ENCODE measurements at places on chromosomes 2 and 18.

DNA sequence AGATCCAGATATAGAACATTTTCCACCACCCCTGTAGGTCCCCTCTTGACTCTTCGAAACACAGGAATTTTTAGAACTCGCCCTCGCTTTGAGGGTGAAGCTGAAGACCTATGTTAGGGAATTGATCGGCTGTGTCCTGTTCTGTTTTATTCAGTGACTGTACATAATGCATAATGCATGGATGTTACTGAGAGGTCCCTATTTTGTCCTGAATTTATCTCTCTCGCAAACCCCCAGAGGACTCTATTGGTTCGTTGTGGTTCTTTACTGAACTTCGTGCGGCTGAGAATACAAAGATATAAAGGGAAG is 431 bp upstream of the EIF5B start:
- no peak for DNase-seq

GRCh38 chr18:75612456-75612855 is 185.0 kb upstream of the SMIM21 start:
- no peak for DNase-seq

DNA sequence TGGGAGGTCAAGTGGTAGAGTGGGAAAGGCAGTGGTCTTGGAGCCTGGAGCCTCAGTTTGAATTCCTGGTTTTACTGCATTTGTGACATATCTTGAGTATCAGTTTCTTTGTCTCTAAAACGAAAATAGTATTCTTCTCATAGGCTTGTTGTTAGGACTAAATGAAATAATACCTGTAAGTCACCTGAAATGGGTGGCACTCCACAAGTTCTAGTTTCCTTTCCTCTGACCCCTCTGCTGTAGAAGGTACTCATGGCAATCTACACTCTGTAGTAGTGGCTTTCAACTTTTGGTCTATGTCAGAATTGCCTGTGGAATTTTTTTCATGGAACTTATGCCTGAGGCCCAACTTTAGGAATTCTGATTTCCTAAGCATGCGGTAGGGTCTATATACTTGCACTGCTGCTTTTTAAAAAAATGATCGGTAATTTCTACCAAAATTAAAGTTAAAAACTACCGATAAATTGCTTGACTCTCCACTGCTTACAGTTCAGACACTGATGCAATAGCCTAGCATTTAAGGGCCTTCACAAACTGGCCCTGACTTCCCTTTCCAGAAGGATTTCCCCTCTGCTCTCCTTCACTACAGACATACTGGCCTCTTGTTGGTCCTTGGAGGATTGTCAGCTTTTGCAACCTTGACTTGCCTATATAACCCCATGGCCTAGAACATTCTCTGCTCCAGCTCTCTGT is 47.2 kb downstream of the PLEK start:
- no peak for DNase-seq

DNA sequence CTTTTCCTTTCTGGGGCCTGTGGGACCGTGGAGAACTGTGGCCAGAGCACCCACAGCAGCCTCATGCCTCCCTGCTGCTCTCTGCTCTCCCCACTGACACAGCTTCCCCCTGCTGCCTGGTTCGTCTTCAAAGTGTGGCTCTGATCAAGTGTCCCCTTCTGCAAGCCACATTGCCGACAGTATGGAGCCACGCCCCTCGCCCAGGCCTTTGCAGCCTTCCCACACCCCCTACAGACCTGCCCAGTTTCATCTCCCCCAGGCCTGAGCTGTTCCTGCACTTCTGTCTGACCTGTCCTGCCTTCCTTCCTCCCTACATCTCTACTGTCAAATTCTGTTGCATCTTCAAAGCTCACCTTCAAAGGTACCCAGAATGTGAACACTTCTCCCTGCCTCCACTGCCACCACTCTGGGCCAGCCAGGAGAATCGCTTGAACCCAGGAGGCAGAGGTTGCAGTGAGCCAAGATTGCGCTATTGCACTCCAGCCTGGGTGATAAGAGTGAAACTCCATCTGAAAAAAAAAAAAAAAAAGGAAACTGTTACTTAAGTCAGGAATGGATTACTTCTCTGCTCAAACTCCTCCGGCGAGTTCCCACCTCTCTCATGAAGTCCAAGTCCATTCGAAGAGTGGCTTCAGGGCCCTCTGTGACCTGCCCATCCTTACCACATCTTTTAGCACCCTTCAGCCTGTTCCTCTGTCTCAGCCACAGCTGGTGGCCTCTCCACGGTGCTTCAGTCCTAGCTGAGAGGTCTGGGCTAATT is 29.0 kb upstream of the CATIP start:
- DNase-seq, result no peak

GRCh38 chr2:30235859-30236535 is 4.7 kb downstream of the LBH start:
- DNase-seq, result no peak

DNA sequence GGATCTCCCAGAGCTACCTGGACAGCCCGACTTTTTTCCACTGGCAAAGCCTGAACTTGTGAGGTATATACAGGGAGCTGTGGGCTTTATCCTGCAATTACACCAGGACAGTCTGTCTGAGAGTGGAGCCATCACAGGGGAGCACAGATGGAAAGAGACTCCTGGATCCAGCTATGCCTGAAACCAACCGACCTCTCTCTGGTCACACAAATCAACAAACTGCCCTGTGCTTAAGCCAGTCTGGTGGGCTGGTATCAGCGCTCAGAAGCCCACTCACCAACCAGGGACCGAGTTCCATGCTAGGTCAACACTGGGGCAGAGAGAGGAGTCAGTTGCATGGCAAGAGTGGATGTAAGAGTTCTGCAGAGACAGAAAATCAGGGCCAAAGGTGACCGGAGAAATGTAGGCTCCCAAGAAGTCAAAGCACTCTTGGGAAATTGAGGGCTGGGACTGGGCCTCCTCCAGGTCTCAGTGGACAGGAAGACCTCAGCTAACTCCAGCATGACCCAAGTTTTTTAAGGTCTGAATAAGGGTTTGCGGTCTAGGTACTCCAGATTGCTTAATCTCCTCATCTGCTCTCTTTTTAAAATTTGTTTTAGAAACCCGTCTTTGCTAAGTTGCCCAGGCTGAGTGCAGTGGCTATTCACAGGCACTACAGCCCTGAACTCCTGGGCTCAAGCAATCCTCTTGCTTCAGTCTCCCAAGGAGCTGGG is 3.8 kb upstream of the BOK start:
- no peak for DNase-seq

DNA sequence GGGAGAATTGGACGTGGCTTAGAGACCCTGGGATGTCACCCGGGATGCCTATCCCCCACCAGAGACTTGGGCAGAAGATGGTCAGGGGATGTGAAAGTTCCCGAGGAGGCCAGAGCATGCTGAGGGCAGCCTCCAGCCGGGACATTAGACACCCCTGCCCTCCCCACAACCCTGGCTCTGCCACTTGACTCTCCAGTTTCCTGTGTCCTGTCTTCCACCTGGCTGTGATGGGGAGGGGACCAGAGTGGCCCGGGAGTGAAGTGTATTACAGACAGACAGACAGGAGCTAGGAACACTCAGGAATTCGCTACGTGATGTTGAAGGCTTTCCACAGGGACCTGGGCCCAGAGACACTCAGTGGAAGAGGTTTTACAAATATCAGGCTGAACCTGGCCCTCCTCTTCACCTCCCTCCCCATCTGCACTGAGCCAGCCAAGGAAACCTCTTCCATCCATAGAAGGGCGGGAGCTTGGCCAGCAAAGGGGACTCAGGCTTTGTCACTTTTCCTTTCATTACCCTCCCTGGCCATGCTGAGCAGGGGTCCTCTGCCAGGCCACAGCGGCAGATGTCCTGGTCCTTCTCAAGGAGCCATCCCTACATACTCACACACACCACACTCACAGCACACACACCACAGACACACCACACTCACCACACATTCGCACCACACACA is 60.7 kb downstream of the SDC1 start:
- DNase-seq, result no peak

GRCh38 chr18:23573626-23574431 is 12.5 kb downstream of the NPC1 start:
- no peak for DNase-seq

DNA sequence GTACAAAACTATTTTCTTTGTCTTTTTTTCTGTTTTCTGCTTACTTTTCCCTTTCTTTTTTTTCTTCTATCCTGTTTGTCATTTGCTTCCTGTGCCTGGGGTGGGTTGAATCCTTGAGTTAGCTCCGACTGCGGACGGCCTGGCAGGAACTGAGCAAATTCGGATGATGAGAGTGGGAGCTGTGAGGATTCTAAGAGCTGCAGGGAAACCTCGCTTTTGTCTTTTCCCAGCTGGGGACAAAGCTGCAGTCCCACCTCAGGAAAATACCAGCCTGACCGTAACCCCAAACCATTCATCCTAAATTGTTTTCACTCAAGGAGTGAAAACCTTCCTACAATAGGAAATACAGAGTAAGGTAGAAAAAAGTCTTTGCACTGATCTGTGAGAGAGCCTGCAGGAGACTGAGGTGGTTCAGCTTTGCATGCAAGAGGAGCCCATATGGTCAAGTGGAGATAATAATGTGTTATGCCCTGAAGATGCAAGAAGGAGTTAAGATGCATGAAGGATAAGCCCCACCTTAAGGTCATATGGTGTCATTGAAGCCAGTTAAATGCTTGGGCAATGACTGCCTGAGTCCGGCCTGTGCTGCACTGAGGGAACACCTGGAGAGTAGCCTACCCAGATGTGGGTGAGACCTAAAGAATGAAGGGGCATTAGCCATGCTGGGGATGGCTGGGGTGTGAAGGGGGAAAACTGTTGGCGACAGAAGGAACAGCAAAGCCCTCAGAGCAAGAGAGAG is 31.7 kb upstream of the ARL4C start:
- no peak for DNase-seq
